ENCODE measurements at places on chromosomes 3 and 15.
A peak's percentile ranks its signal among the peaks of the same experiment; 100 is the strongest.

DNA sequence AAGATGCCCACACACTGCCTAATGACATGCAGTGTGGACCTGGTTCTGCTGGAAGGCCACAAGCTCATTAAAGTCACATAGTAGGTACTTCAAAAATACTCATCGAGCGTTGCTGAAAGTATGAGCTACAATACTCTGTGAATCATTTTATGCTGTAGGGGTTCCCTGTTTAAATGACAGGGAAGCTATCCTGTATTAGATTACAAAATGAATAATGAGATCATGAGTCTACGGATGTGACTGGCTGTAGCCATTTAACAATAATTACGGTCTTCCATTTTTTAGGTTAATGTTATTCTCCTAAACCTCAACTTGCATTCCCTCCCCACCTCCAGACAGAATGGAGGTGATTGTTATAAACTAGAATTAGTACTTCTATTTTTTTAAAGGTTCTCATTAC lies 128.2 kb upstream of the FAM3D start:
- no peak for DNase-seq

- no peak for DNase-seq
Observed at GRCh38 chr3:94256888-94257813, 194.3 kb downstream of the NSUN3 start.

DNA sequence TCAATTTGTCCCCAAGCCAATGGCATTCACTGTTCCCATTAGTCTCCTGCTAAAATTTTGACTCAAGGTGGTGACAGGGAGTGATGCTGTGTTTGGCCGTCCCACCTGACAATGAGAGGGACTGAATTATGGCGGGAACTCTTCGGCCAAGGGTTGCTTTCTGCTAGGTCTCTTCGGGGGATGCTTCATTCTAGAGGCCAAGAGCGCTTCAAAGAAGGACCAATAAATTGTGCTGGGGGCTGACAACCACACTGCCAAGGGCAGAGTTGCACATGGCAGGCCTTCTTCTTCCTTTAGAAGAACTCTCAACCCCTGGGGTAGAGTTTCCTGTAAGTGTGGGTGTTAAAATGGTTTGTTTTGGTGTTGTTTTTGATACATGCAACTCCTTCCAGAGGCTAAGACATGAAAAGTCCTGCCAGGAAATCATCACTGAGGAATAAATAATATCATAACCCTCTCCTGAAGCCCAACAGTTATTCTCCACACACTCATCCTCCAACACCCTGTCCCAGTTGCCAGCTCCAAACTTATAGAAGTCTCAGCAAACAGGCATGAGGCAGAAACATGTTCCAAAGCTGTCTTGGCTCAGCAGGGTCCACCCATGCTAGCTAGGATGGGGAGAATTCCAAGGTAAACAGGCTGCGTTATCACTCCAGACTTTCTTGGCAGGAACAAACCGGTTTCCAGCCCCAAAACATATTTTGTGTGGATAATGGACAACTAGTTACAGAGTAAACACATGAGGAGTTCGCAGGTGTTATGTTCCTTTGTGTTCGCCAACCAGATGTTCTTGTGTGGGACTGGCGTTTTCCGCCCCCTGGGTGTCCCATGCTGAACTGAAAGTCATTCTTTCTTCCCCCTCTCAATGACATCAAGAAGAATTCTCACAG lies 396.7 kb upstream of the RGMA start:
- DNase-seq = no peak

DNA sequence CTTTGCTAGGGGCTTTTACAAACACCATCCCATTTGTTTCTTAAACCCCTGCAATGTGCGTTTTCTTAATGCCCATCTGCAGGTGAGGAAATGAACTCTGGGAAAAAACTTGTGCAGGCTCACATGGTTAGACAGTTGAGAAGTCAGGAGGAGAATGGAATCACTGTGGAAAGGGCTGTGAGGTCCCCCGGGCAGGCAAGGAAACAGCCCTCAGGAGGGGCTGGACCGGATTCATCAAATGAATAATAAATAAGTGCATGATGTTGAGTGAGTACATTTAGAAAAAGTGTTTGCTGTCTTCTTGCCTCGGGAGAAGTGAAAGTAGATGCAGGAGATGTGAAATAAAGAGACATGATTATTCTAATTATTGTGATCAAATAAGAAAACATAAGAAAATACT lies 76.6 kb downstream of the PGPEP1L start:
- no peak for DNase-seq

DNA sequence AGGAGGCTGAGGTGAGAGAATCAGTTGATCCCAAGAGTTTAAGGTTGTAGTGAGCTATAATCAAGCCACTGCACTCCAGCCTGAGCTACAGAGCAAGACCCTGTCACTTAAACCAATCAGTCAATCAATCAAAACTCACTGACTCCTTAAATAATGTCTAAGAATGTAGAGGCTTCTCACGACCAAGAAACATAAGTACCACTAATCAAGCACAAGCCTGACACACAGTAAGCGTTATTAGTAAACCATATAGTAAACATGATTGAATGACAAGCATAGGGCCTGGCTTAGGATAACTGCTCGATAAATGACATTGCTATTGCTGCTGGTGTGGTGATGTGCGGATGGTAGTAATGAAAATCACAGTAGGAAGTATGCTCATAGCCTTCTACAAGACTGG lies 29.4 kb downstream of the C3orf85 start:
- no peak for DNase-seq

DNA sequence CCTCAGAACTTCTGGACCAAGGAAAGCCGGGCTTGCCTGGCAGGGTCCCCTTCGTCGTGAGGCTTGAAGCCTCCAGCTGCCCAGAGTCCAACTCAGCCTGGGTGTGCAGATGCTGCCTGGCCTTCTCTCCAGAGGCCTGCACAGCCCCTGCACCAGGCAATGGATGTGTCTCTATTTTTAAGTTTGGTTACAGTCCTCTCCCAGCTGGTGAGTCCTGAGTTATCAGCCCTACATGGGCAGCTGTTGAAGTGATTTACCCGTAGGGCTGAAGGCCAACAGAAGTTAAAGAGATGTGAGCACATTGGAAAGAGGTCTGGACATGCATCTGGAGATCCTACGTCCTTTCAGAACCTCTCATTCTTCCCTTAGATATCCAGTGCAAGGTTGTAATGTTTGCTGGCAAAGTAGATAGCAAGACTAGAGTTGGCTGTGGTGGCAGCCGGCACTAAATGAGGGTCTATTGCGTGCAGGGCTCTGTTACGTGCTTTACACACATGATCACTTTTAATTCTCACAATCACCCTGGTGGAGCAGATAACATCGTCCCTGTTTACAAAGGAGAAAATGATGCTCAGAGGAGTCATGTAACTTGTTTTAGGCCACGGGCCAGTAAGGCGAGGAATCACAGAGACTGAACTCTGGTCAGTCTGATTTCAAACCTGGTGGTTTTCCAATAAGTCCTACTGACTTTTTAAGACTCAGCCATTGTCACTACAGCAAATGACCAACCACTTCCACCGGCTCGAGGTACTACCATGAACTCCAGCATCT lies 9.9 kb downstream of the FYCO1 start:
- peak; percentile 42 for DNase-seq

- peak; percentile 48 for DNase-seq
Observed at GRCh38 chr15:90037961-90038631, 37.0 kb downstream of the ZNF710 start.

- no peak for DNase-seq
Observed at GRCh38 chr15:27782125-27782524, 317.0 kb downstream of the OCA2 start.

DNA sequence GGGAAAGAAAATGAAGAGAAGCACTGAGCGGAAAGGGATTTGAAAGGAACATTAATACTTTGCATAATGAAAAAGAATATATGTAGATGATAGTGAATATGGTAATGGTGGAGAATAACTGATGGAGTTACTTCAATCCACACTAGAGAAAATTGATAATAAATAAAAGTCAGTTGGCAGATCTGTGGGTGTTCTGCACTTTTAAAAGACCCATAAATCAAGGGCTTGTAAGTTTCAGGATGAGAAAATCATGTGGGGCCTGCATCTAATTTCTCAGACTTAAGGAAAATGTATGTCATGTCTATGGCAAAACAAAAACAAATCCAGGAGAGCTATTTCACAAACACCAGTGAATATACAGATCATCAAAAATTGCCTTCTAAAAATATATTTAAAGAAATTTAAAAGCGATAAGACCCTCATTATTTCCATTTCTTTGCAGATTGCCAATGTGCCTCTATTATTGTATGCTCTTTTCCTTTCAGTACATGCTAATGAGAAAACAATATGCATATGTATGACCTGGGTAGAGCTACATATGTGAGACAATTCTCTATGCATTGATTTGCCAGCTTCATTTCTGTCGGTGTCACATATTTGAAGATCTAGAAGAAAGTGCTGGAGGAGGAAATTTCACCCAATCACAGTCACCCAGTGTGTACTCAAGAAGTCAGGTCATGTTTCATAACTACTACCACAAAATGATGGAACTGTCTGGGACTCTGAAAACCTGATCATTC lies 269.9 kb upstream of the PDZRN3 start:
- DNase-seq = no peak

- no peak for DNase-seq
Observed at GRCh38 chr3:88101142-88101541, 42.1 kb downstream of the ZNF654 start.

- DNase-seq = no peak
Observed at GRCh38 chr15:26883466-26883865, 16.6 kb downstream of the GABRA5 start.

DNA sequence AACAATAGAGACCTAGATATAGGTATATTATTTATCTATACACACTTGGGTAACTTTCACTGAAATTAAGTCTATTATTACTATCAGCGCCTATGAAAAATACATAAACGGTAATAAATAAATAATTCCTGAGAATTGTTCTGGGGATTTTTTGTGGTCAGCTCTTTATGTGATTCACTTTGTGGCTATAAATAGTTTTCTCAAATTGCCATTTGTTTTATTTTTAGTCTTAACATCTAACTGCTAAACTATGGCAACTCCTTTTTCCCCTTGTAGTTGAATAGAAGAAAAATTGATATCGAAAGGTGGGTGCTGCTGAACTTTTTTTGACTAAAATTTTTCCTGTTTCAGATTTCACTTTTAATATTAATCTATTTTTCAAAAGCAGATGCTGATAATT lies 189.0 kb downstream of the VGLL3 start:
- peak; percentile 37 for DNase-seq

DNA sequence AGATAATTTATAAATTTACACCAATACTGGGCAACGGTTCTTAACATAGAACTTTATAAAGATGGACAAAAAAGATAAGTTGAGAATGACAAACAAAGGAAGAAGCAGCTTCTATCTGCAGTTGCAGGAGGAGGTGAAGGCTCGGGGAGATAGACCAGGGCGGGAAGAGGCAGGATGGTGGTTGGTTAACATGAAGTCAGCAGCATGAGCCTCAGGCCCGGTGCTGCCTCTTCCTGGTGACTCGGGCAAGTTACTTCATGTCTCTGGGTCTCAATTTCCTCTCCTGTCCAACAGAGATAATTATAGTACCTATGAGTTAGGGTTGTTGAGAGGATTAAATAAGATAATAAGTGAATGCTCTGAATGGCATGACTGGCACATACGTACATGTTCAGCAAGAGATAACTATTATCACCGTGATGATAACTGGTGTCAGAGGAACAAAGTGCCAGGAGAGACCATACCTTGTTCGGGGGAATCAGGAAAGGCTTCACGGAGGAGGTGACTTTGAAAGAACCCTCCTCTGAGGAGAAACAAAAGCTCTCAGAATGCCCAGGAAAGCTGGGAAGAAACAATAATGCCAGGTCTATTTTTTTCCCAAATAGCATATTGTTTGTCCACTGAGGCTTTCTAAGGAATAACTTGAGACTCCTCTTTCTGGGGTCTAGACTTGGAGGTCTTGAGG lies 4.4 kb downstream of the PAK6 start:
- no peak for DNase-seq

- peak; percentile 96 for DNase-seq
Observed at GRCh38 chr3:134357914-134358811, 16.1 kb downstream of the AMOTL2 start.

GRCh38 chr3:65230261-65231139 lies 542.7 kb upstream of the ADAMTS9 start:
- peak; percentile 9 for DNase-seq

- no peak for DNase-seq
Observed at GRCh38 chr3:129684270-129684669, 77.8 kb upstream of the PLXND1 start.

GRCh38 chr3:109116031-109116430 lies 1.9 kb downstream of the MORC1 start:
- no peak for DNase-seq

DNA sequence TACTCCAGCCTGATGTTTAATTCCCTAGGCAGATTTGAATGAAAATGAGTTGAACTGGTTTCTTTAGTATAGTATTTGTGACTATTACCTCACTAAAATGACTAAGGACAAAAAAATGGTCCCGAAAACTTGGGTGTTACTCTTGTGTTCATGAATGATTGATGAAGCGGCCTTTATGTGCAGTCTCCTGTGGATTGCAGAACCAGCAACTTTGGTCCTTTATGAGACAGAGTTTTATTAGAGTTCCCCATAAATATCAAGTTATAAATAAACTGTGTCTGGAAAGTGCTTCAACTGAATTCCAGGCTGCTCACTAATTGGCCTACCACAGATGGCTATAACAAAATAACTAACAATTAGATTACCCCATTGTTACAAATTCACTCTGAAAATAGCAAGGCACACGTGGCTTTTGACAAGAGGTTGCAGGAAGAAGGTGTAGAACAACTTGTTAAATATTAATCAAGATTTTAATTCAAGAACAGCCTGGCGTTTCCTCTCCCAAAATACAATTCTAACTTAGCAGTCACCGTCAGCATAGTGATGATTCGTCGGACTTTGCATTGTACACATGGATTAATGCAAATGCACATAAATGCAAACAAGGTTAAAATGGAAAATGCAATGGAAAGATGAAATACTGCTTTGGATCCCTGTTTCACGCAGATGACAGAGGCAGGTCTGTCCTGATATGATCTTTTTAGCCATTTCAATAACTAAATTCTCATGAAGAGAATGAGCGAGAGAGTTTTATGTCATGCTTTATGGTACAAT lies 567.3 kb upstream of the ZNF717 start:
- no peak for DNase-seq

- DNase-seq = no peak
Observed at GRCh38 chr15:63544258-63545026, 40.0 kb downstream of the USP3 start.

GRCh38 chr3:125236331-125236903 lies 23.9 kb upstream of the SLC12A8 start:
- no peak for DNase-seq

GRCh38 chr3:193416629-193417028 lies 38.1 kb upstream of the ATP13A5 start:
- no peak for DNase-seq

DNA sequence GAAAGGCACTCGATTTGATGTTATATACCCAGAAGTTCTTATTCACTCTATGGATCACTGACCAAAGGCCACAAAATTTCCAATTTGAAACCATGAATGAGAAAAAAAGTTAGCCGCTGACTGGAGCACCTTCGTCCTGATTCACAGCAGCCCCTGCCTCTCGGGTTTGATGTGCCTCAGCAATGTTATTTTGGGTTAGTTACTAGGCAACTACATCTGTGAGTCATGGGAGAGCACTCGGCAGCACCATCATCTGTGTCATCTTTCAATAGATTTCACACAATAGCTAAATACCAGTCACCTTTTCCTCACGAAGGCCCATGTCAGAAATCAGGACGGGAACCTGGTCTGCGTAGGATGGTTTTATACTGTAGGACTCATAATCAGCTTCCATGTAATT lies 269.2 kb downstream of the ZBBX start:
- peak; percentile 53 for DNase-seq
